ENCODE measurements at places on chromosomes 7 and 10. TPM values are rescaled to one million over a fixed set of nuclear protein-coding genes. Genes with fewer than 3 reads are reported as not detected.
A peak's percentile ranks its signal among the peaks of the same experiment; 100 is the strongest.

The PIK3AP1 gene
- 2.8 TPM for polyA plus RNA-seq

The LIPN gene
- polyA plus RNA-seq, result not detected

The CLEC2L gene
- 0.78 TPM for polyA plus RNA-seq

The NUTM2D gene
- polyA plus RNA-seq, result 7.6 TPM

The NPFFR1 gene
- polyA plus RNA-seq, result 0.56 TPM

The PIP gene
- not detected for polyA plus RNA-seq

The SLC37A3 gene
- 67.5 TPM for polyA plus RNA-seq

The SERPINE1 gene
- 3.6 TPM for polyA plus RNA-seq

The OR2F1 gene
- polyA plus RNA-seq, result not detected

The AQP1 gene
- polyA plus RNA-seq, result 82.4 TPM

The NODAL gene
- polyA plus RNA-seq, result 0.63 TPM

The EPHB6 gene
- polyA plus RNA-seq, result 28.3 TPM

The SAMD9 gene
- polyA plus RNA-seq, result 10.0 TPM

The PVRIG gene
- 4.9 TPM for polyA plus RNA-seq

The NKX1-2 gene
- not detected for polyA plus RNA-seq

The STEAP4 gene
- polyA plus RNA-seq, result 9.2 TPM

The SPDYE8 gene
- polyA plus RNA-seq, result 0.78 TPM

DNA sequence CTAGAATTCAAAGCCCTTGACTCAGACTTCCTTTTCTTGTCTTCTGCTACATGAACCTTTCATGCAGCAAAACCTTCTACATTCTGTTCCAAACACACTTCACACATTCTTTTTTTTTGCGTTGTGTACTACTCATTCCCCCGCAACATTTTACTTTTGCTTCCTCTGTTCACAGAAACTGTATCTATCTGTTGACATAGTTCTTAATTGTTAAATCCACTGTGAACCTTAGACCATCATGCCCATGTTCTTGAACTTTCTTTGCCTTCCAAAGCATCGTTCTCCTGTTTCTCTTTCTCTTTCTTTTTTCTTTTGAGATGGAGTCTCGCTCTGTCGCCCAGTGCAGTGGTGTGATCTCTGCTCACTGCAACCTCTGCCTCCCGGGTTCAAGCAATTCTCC is 14.2 kb downstream of the CCSER2 start:
- no peak for DNase-seq

DNA sequence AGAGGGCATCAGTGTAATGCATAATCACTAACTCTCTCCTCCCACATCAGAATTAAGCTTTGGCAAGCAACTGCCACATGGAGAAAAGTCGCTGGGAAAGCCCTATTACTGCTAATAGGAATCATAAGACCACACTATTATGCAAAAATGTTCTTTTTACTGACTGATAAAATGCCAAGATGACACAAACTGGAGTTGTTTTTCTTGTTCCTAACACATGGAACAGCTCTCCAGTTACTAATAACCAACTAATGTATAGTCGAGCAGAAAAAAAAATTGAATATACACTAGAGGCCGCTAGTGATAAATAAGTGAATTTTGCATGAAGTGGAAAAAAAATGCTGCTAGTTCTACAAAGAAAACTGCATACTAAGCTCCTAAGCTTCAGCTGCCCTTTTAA is 165.6 kb downstream of the TPK1 start:
- DNase-seq, result peak; percentile 55

DNA sequence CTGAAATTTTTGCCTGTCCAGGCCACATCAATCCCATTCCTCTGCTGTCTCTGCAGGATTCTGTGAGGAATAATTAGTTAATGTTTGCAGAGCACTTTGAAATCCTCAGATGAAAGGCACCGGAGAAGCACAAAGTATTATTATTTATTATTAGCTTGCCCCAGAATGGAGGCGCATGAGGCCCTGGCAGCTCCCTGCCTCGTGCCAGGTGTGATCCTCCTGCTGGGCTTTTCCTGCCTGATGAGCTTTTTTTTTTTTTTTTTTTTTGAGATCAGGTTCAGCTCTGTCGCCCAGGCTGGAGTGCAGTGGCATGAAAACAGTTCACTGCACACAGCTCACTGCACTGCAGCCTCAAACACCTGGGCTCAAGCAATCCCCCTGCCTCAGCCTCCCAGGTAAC is 65.2 kb downstream of the TCF7L2 start:
- DNase-seq, result no peak

GRCh38 chr7:130352194-130353074 is 7.8 kb downstream of the CPA5 start:
- peak; percentile 63 for DNase-seq

GRCh38 chr10:32377458-32378259 is 30.7 kb upstream of the EPC1 start:
- DNase-seq, result peak; percentile 76

DNA sequence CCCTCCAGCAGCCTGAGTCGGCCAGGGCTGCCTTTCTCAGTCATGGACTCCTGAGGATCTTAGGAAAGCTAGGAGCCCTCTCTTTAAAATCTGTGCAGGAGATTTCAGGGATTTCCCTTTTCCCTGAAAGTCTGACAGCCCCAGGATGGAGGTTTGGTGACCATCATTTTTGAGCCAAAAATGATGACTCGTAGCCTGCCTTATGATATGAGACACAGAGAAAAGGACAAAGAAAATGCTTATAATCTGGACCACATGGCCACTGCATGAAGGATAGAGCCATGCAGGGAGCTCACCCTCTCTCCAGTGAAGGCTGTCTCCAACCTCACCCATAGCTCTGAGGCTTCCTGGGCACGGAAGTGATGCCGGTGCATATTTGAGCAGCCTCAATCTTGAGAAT is 106.6 kb upstream of the CHST15 start:
- DNase-seq, result no peak

- DNase-seq, result no peak
These were observed 527.5 kb downstream of the INHBA start for GRCh38 chr7:41175435-41175834.

- DNase-seq, result no peak
These were observed 29.0 kb downstream of the EN2 start for GRCh38 chr7:155486783-155487508.

DNA sequence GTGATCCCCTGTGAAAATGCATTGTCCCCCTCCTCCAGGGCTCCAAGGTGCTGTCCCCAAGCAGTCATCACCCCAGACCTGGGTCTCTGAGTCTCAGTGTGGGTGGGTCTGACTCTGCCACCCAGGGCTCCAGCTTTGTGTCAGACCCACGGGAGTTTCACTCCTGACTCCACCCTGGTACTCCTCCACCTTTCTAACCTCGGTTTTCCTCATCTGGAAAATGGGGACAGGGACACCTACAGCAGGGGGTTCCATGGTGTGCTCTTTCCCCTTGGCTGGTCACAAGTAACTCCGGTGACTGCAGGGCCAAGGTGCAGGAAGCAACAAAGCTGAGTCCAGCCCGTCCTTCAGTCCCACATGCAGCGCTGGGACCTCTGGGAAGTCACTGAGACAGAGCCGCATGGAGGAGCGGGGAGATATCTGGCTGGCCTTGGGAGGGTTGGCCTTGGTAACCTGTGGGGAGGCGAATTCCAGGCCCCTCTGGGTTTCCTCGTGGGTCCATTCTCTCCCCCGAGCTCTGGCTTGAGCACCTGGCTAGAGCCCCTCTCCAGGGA is 41.8 kb upstream of the RABGEF1 start:
- DNase-seq, result no peak

DNA sequence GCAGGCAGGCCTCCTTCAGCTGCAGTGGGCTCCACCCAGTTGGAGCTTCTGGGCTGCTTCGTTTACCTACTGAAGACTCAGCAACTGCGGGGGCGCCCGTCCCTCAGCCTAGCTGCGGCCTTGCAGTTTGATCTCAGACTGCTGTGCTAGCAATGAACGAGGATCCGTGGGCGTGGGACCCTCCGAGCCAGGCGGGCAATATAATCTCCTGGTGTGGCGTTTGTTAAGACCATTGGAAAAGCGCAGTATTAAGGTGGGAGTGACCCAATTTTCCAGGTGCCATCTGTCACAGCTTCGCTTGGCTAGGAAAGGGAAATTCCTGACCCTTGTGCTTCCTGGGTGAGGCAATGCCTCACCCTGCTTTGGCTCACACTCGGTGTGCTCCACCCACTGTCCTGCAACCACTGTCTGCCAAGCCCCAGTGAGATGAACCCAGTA is 159.2 kb upstream of the FOXP2 start:
- DNase-seq, result no peak

- DNase-seq, result no peak
These were observed 78.5 kb upstream of the GATAD1 start for GRCh38 chr7:92368741-92369140.

DNA sequence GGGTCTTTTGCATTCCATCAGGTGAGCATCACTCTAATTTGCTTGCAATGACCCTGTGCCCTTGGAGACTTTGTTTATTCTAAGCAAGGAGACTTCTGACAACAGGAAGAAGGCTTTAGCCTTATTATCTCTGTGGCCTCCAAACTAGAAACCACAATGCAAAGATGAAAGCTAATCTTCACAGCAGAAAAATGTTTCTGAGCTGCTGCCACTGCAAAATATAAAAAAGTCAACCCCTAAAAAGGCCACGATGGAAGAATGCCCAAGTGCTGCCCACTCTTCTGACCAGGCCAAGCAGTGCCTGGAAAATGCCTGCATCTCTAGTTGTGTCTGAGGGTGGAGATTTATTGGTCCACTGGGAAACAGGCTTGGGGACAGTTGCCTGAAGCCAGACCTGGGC is 299.9 kb downstream of the C7orf25 start:
- DNase-seq, result no peak

GRCh38 chr7:11613292-11613930 is 218.6 kb downstream of the THSD7A start:
- DNase-seq, result no peak

GRCh38 chr10:8035006-8035640 is 19.4 kb upstream of the GATA3 start:
- DNase-seq, result no peak

- no peak for DNase-seq
These were observed 366.2 kb downstream of the PCDH15 start for GRCh38 chr10:54434782-54435181.
